ENCODE measurements at places on chromosomes 6 and 20. TPM values are rescaled to one million over a fixed set of nuclear protein-coding genes. Genes with fewer than 3 reads are reported as not detected.

L3MBTL3 gene
- 46.1 TPM for total RNA-seq

FRK gene
- total RNA-seq = 0.41 TPM

DNA sequence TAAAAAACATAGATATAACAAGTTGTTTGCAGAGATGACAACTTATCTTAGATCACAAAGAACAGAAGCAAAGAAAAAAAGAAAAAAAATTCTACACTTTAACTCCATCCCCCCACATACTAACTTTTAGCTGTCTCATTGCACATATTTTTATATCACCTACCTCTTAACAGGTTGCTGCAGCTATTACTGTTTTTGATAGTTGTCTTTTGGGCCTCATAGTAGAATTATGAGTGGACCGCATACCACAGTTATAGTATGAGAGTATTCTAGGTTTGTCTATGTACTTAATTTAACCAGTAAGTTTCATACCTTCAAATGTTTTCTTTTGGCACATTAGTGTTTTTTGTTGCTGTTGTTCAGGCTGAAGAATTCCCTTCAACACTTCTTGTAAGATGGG lies 12.3 kb downstream of the RSPH3 start:
- no peak for DNase-seq

DNA sequence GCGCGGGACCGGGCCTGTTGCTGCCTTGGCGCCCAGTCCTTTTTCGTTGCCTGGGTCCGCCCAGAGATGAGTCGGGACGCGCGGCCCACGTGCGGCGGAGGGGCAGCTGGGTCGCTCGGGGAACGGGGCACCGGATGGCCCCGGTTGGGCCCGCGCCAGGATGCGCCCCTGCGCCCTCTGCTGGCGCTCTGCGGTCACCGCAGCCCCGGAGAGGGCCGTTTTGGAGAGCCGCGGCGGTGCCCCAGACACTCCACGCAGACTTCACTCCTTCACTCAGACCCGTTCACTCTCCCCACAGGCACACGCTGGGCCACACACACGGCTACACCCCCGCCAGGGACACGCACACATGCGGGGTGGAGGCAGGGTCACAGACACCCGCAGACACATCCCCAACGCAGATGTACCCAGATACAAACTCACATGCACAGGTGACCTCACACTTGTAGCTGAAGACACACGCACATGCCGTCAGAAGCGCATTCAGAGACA lies 38.8 kb downstream of the SRC start:
- DNase-seq = peak; percentile 84

DNA sequence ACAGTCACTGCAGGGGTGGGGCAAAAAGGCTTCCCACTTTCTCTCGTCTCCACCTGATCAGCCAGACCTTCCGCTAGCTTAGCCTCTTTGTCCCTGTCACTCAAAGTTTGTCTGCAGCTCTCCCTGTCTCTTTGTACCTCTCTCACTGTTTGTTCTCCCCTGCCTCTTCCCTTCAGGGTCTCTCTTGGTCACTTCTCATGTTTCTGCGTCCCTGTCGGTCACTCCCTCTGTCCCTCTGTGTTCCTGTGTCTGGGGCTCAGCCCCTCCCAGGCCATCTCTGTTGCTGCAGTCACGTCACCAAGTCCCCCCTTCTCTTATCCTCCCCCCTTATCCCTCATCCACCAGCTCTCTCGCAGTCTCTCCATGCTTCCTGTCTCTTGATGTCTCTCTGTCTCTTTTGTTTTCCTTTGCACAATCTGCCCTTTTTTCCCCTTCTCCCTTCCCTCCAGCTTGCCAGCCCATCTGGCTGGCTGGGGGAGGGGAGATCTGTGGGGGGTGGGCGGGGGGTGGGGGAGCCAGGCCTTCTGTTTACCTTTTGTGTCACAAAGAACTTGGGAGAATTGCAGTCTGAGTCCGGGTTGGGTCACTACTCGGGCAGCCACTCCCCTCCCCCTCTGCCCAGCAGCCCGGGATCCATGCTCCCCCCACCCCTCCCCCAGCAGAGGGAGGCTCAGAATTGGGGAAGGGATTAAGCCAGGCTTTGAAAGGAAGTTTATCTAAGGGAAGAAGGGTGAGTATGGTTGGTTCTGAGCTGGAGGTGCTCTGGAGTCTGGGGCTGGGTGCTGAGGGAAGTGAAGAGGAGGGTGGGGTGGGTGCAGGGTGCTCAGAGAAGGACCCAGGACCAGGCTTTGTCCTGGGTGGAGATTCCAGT lies 32.3 kb downstream of the FOXP4 start:
- DNase-seq = peak; percentile 47

DNA sequence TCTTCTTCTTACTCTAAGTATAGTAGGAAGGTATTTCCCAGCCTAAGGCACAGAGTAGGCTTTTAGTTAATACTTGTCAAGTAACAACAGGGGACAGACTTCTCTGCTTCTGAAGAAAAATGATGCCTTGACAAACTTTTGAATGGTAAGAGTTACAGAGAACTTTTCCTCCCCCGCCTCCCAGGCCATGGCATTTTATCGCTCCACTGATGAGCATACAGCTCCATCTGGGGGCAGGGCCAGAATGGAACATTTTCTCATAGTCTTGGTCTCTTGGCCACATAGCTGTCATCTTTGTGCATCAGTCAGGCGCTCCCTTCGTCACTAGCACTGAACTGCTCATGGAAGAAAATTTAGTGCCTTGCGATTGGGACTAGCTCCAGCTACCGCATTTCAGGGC lies 1066.8 kb upstream of the CITED2 start:
- no peak for DNase-seq

- no peak for DNase-seq
These were observed 23.8 kb downstream of the PRSS35 start for GRCh38 chr6:83536034-83536646.

DNA sequence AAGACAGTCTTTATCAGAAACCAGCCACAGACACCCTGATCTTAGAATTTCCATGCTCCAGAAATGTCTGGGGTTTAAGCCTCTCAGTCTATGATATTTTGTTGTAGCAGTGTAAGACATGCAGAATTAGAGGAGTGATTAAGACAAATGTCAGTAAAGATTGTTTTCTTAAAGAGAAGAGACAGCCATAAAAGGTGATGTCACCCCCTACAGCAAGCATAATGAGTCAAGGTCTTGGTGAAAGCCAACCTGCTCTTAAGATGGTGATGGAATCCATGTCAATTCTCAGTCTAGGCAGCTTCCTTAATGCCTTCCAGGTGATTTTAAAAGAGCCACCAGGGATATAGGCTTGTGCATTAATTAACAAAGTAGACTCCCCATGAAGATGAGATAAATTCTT lies 849.9 kb upstream of the EPHA7 start:
- DNase-seq = no peak

DNA sequence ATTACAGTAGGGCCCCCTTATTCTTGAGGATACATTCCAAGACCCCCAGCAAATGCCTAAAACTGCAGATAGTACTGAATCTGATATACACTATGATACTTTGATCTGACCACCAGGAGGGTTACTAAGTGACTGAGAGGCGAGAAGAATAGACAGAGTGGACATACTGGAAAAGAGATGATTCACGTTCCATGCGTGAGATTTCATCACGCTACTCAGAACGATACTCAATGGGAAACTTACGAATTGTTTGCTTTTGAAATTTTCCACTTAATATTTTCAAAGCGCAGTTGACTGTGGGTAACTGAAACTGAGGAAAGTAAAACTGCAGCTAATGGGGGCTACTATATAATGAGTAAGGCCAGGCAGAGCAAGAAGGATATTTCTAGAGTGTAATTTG lies 60.8 kb downstream of the STX11 start:
- DNase-seq = no peak

DNA sequence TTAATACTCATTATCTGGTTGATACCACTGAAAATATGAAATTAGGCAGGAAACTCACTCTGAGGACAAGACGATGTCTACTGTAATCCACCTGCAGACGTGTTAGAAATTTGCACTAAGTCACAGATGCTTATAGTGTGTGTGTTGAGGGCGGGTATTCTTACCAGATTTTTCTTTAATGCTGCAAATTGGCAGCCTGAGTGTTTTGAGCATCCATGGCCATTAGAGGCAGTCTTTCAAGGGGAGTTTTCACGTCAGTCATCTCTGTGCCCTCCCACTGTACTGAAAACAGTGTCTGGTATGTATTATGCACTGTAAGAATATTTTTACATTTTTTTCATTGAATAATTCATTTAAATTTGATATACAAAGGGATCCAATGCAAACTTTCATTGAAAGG lies 266.5 kb upstream of the QKI start:
- DNase-seq = peak; percentile 31

DNA sequence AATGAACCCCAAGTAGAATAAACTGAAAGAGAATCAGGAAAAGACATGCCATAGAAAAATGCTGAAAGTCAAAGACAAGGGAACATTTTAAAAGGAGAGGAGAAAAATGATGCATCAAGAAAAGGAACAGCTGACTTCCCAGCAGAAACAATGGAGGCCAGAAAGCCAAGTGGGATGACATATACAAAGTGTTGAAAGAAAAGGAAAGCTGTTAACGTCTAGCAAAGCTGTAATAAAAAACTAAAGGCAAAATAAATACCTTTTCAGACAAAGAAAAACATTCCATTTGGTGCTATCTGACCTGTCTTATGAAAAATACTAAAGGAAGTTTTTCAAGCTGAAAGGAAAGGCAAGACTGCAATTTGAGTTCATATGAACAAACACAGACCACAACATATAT lies 34.1 kb upstream of the PDE10A start:
- DNase-seq = no peak

GRCh38 chr6:3390698-3391097 lies 66.2 kb downstream of the SLC22A23 start:
- DNase-seq = no peak

DNA sequence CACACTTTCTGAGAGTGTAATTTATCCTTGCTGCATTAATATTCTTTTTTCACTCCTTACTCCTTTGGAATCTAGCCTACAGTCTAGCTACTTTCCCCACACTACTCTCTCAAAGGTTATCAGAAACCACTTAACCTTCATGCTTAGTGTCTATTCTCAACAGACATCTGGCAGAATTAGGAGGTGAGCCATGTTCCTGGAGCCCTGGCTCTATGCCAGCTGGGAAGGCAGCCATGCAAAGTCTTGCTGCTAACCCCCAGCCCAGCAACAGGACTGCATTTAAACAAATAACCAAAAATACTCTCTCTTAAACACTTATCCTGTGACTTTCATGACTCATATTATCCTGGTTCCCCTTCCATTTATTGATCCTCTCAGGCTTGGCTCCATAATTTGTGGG lies 260.2 kb downstream of the BCKDHB start:
- no peak for DNase-seq

DNA sequence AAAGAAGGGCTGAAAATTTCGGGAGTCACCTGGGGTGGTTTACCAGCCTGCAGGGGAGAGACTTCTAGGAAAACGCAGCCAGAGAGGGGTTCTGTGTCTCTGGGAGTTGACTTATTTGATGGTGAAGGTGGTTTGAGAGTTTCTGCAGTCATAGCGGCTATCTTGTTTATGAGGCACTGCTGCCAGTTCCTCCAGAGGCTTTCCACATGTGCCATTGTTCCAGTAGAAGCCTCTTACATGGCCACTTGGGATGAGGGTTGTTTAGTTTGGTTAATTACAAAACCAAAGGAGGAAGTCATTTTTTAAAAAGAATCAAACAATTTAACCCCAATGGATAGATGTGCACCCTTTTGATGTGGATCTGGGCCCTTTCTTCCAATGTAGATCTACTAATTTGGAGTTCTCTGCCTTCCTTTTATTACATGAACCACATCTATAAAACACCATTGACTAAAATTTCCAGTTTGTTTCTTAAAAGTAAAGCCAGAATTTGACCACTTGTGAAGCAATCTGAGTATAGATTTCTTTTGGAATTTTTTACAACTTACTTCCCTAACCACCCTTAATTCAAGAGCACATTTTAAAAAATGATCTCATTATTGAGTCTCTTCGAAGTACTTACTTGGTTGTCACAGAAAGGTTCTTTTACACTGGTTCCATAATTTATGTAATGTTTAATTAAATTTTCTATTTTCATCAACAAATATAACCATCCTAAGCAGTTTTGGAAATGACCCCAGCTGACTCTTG lies 97.6 kb downstream of the TCP11 start:
- no peak for DNase-seq

DNA sequence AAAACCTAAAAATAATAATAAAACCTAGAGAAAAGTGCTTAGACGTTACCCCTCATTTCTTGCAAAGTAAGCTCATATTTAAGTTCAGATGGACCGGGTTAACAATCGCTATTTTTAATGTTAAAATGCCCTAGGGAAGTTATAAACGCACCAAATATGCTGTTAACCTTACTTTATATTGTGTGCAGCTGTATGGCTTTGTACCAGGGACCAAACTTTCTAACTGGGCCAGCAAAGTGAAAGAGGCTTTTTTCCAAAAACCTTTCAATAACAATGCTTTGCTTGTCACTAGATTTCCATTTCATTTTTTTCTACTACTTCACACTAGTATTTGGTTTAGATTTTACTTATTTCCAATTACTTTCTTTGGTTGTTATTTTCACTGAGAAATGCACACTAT lies 248.5 kb downstream of the FOXC1 start:
- DNase-seq = no peak
